Mononuclear cell (primary cell): ENCODE measurements at places on chromosomes 7 and 10. TPM values are rescaled to one million over a fixed set of nuclear protein-coding genes. Genes with fewer than 3 reads are reported as not detected.

The C10orf67 gene
- total RNA-seq: 0.31 TPM

The FRG2B gene
- not detected for total RNA-seq

The TAS2R41 gene
- total RNA-seq: 2.0 TPM

The SKIDA1 gene
- total RNA-seq: not detected

The OR6V1 gene
- not detected for total RNA-seq

The CACNB2 gene
- not detected for total RNA-seq

The MMS19 gene
- 30.2 TPM for total RNA-seq

The CCDC146 gene
- 11.2 TPM for total RNA-seq

The CHN2 gene
- 9.9 TPM for total RNA-seq

The TACR2 gene
- not detected for total RNA-seq

The FIGNL1 gene
- 18.4 TPM for total RNA-seq

The CYP26A1 gene
- total RNA-seq: not detected
